Activated gamma-delta T cell (primary cell): ENCODE measurements at places on chromosomes 3 and 15.
A peak's percentile ranks its signal among the peaks of the same experiment; 100 is the strongest.

DNA sequence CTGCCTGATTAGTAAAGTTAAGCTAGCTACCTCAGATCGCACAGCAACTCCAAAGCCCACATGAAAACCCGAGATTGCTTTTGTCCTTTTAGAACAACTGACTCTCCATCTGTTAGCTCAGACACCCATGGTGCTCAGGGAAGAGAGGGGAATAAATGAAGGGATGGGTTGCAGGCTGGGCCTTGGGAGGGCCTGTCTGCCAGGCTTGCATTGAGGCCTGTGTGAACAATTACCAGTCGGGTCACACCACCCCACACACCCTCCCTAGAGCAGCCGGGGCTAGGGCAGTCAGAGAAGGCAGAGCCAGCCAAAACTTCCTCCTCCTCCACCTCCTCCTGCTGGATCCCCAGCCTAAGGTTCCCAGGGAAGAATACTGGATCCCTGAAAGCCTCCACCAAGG, 8.8 kb upstream of the PRKAR2A start:
- no peak for DNase-seq

- no peak for DNase-seq
These were observed 52.3 kb downstream of the PCSK6 start for GRCh38 chr15:101437209-101437608.

GRCh38 chr15:52738311-52738710, 51.8 kb downstream of the ONECUT1 start:
- DNase-seq = no peak

DNA sequence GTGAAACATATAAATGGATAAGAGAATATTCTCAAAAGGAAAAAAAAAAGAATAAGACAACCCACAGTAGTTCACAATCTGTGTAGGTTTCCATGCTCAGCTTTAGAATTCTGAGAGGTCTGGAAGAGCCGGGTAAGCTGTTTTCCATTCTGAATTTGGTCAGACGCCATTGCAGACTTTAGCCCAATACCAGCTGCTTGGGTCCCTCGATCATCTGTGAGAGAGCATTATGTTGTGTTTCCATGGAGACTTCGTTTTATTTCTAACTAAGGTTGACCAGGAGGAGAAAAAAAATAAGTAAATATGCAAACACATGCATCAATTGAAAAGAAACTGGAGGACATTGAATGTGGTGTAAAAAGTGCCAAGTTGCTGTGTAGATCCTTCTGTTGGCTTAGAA, 25.5 kb downstream of the KCNAB1 start:
- DNase-seq = no peak

GRCh38 chr3:106007512-106007911, 138.7 kb upstream of the CBLB start:
- no peak for DNase-seq

DNA sequence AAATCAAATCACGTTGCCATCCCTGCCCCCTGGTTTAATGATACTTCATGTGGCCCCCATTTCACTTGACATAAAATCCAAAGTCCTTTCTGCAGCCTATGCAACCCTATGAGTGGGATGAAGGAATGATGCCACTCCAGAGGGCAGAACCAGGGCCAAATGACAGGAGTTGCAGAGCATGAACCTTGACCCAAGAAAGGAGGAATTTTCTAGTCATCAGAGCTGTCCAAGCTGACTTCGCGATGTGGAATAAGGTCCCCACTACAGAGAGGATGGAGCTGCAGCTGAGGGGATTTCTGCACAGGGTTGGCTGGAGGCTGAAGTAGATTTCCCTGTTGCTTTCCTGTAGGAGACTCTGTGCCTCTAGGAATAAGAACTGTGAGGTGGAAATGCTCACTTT, 15.8 kb upstream of the EPHB3 start:
- no peak for DNase-seq

DNA sequence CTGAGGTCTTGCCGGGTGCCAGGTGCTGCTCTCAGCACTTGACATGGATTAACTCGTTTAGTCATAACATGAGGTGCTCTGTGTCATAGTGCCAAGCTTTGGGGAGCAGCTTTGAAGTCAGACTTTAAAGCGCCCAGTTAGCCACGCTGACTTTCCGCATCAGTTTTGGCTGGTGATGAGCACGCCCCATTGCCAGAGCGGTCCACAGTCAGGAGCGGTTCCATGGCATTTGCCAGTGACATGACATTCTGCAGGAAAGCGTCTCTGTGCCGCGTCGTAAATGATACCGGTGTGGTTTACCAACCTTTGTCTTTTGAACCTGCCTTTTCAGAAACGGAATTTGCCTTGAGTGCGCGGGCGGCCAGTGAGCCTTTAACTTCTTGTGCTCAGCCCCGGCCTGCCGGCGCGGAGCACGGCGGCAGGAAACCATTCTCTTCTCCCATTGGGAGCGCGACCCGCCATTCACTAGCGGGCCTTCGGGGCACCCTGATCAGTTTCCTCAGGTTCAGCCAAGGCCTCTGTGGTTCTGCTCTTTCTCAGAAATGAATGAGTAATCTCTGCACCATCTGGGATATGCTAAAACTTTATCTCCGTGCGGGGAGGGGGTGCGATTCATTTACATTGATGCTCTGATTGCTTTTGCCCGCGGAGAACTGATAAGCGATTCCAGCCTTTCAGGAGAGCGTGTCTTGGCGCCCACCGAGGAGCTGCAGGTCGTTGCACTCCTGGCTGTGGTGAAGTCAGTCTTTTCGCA, 1.7 kb upstream of the SLC2A2 start:
- peak; percentile 2 for DNase-seq
